ENCODE measurements at places on chromosomes 3 and 15.

- no peak for DNase-seq
These were observed 10.5 kb downstream of the ISG20 start for GRCh38 chr15:88649286-88649733.

DNA sequence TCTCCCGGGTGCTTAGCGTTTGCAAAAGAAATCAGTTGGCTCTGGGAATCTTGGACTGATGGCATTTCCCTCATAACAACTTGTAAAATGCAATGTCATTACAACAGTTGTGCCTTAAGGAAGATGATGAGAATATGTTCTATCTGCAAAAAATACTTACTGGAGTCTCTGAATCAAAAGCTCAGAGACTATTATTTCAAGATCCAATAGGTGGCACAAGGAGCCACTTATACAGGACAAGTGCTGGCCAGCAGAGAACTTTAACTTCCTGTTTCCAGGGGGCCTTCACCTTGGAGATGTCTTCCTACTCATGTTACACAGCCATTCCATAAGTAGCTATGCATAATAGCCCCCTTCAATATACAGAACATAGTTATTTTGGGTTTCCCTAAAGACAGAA is 8.9 kb upstream of the RPS27L start:
- DNase-seq: no peak

DNA sequence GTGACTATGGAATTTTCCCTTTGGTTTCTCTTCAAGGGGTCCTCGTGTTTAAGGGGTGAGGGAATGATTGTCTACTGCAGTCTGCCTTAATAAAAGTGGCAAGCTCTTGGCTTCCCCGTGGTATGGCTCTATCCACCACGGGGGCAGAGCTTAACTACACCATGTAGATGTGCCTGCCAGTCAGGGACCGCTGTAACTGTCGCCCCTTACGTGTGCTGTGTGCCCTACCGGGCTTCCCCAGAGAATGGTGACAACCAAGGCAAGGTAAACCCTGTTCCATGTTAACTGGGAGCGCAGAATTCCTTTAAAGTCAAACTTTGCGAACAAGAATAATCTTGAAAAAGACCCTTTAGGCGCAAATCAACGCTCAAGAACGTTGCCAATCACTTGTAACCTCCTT is 966 bp upstream of the C3orf80 start:
- peak; percentile 29 for DNase-seq

DNA sequence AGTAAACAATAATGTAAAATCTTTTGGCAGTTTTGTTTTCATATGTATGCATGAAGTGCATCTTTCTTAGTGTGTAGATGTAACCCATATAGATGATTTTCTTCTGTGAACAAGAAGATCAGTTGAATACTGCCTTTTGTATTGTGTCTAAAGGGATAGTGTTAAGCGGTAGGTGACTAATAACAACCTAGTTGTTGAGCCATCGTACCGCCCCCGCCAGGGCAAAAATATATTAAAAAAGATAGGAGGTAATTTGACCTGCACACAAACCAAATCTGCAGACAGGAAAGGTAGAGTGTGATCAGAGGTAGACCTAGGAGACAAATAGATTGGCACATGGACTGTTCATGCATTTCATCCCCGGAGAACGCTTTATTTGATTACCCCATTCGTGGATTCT is 3.3 kb upstream of the GMNC start:
- DNase-seq: no peak

- no peak for DNase-seq
These were observed 33.5 kb upstream of the TRAK1 start for GRCh38 chr3:42057561-42058211.

DNA sequence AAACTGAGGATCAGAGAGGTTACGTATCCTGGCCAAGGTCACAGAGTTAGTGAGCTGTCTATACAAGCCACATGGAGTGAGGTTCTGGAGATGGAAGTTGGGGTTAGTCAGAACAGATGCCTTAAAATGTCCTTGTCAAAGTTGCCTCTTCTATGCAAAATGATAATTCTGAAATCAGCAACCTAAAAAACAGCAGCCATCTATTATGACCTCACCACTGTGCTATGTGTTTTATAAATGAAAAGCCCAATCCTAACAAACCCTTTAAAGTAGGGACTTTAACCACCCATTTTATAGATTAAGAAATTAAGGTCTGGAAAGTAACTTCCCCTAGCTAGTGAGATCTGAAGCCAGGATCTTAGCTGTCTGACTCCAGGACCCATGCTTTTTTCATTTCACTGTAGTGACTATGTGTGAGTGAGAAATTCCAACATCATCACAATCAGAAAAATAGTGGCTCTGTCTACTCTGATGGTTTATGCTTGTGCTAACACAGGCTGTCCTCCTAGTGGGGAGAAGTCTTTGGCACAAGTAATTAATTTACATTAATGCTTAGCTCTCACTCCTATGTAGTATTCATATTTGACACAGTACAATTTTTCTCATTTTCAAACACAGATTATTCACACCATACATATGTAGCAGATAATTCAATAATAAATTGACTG is 143.6 kb downstream of the ANO10 start:
- DNase-seq: no peak

DNA sequence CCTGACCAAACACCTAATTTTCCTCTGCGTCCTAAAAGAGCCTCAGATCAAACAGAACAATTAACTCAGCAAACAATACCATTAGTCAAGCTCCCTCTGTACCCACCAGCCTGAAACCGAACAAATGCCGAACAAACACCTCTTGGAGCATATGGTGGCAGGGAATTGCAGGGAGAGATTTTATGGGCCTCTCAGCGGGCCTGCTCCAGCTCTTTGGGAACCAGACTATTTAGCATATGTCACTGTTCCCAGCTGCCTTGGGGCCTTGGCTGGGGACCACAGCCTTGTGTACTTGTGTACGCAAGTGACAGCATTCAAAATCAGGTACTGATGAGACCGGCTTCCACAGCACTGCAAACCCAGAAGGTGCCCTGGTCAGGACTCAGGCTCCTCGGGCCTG is 388.8 kb upstream of the PPP2R3A start:
- DNase-seq: no peak

- no peak for DNase-seq
These were observed 6.3 kb downstream of the THOC7 start for GRCh38 chr3:63857311-63857710.

DNA sequence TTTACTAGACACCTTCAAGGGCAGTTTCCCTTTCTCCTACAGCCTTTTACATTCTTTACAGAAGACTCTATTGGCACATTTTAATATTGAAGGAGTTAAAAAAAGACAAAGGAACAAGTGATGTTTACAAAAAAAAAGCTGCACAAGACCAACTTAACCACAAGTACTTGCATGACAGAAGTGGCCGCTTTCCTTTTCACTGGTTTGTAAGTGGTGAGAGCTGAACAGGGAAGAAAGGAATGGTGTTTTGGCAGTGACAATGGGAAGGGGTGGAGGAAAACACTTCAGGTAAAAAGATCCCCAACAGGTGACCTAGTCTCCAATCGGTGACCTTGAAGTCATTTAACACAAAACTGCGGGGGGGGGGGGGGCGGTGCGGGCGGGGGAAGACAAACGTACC is 1.1 kb downstream of the WDR72 start:
- DNase-seq: no peak

DNA sequence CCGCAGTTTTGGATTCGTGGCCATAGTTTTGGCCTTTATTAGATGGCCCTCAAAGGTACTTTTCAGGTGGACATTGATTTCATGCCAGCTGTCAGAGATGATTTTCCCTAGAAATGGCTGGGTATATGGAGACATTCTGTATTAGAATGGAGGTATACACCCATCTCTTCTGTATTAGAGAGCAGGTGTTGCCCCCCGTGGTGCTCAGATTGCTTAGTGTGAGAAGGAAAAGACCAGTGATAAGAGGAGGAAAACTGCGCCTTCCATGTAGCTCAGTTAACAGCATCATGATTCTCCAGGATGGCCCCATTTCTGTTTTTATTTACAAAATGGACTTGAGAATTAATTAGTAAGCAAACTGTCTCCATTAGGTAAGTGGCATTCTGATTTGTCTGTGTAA is 145.9 kb downstream of the IGF1R start:
- DNase-seq: no peak

GRCh38 chr3:50124800-50125178 is 30.3 kb upstream of the SEMA3F start:
- peak; percentile 54 for DNase-seq

DNA sequence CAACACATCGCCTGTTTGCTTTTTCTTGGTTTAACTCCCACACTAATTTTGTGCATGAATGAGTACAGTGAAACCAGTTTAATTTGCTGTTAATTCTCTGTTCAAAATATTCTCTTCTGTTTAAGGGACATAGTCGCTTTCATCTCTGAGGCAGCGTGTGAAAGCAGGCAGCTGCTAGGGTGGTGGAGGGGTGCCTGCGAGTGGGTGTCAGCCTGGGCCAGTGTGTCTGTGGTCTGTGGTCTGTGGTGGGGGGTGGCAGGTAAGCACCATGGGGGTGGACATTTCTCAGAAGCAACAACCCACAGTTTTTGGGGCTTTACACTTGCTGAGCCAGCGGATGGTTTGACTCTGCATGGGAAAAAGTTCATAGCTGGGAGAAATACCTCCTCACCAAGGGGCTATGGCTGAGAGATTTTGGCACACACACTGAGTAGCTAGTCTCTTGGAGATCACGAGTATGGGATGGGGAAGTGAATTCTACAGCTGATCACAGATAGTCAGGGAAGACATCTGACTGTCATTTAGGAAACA is 109.2 kb downstream of the EPHB1 start:
- peak; percentile 13 for DNase-seq

DNA sequence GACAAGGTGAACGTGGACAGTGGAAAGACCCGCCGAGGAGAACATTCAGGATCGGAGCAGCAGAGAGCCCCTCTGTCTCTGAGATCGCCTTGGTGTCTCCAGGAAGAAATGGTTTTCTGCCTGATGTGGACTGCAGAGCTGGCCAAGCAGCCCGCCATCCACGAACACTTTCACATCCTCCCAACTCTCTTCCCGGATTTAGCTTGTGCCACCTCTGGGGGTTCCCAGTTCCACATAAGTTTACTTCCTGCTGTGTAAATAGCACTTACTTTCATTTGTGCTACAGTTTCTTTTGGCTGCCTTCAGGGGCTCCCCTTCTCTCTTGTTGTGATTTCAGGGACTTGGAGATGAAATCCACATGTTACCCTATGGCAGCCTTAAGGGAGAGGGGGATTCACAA is 48.4 kb downstream of the SEMA5B start:
- DNase-seq: no peak

GRCh38 chr3:151382671-151383070 is 1.9 kb downstream of the P2RY12 start:
- DNase-seq: no peak

DNA sequence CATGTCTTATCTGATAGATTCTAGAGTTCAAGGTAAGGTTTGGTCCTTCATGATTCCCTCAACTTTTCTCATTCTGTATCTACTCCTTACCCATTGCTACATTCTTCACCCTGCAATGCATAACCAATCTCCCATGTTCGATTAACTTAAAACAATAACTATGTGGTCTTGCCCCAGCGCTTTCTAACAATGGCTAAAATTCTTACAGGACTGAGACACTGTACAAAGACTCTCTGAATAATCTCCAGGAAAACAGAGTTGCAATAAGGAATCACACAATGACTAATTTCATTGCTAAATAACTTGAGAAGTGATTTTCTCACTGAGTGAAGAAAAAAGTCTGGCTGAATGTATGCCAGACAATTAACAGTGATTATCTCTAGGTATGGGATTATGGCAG is 69.6 kb upstream of the FAM174B start:
- DNase-seq: no peak

GRCh38 chr15:78957416-78958093 is 12.7 kb upstream of the CTSH start:
- DNase-seq: no peak

- DNase-seq: no peak
These were observed 765.3 kb downstream of the TBL1XR1 start for GRCh38 chr3:176431991-176432390.

- no peak for DNase-seq
These were observed 269.4 kb upstream of the RGMA start for GRCh38 chr15:93358166-93359059.

GRCh38 chr3:112017091-112017490 is 17.4 kb upstream of the TMPRSS7 start:
- no peak for DNase-seq

- no peak for DNase-seq
These were observed 129.7 kb downstream of the TJP1 start for GRCh38 chr15:29692527-29692926.

DNA sequence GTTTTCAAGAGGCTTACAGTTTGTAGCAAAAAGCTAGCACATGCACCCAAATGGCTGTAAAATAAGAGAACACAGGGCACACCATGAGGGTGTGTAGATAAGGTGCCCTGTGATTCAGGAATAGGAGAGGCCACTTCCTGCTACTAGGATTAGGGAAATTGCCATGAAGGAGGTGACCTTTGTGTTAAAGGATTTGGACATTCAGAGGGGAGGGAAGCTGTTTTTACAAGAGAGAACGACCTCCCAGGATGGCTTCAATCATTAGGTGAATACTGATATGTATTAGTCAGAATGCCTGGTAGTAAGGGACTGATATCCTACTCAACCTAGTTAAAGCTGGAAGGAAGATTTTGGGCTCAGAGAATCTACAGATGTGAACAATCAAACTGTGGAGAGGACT is 35.7 kb upstream of the ABHD17C start:
- DNase-seq: no peak

- DNase-seq: no peak
These were observed 11.7 kb upstream of the PDCD6IP start for GRCh38 chr3:33786565-33787327.

GRCh38 chr3:188978421-188979171 is 193.2 kb upstream of the TPRG1 start:
- no peak for DNase-seq

DNA sequence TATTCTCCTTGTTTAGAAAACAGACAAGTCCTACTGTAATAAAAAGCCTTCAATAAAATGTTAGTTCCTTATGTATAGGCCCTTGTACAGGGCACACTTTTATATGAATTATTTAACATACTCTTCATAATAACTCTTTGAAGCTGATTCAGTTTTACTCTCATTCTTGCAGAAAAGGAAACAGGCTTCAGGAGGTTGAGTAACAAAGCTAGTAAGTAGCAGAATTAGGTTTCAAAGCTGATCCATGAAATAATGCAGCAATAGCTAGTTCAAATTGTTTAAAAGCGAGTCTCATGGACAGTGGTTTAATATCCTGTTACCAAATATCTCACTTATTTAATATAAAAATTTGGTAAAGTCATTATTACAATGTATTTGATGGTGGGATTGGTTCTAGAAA is 25.0 kb downstream of the TCF12 start:
- no peak for DNase-seq
